ENCODE measurements at places on chromosomes 7 and 10.
A peak's percentile ranks its signal among the peaks of the same experiment; 100 is the strongest.

- no peak for DNase-seq
These were observed 176.7 kb downstream of the EMX2 start for GRCh38 chr10:117718986-117719920.

- DNase-seq = no peak
These were observed 30.1 kb downstream of the SEMA3D start for GRCh38 chr7:85156661-85157208.

GRCh38 chr10:126027692-126028091 lies 131.3 kb downstream of the FANK1 start:
- DNase-seq = no peak

- DNase-seq = no peak
These were observed 3.0 kb downstream of the RET start for GRCh38 chr10:43079856-43080255.

GRCh38 chr7:37786741-37787569 lies 61.4 kb upstream of the NME8 start:
- peak; percentile 40 for DNase-seq

DNA sequence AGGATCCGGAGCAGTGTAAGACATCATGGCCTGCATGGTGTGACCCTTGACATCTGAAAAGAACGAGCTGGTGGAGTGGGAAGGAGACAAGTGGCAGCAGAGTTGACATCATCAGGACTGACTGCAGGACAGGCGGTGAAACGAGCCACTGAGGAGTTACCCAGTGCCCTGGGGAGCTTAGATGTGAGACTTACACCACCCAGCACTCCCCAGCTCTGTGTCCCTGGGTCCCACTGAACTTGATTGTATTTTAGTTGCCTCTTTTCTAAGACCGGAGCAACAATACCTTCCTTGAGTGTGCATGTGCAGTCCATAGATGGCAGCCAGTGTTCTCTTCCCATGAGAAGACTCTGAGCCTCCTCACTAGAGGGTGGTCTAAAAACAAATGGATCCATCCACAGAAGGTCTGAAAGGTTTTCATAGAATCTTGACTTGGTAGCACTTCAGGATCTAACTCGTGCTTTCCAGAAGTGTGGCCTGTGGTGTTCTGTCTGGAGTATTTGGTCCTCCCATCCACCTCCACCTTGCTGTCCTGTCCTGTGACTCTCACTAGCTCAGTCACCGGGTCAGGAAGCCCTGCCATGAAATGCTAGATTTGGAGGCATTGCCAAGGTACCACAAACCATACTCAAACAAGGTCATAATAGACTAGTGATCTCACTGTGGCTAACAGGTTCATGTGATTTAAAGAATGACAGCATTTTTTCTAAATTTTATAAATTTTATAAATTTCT lies 59.0 kb downstream of the IKZF1 start:
- no peak for DNase-seq

GRCh38 chr10:21492421-21492820 lies 33.1 kb downstream of the SKIDA1 start:
- DNase-seq = no peak

- no peak for DNase-seq
These were observed 69.0 kb downstream of the HACD1 start for GRCh38 chr10:17548162-17548561.

GRCh38 chr7:88344956-88345832 lies 38.5 kb upstream of the STEAP4 start:
- DNase-seq = no peak

- no peak for DNase-seq
These were observed 263.2 kb downstream of the FZD1 start for GRCh38 chr7:91527460-91527859.
